ENCODE measurements at places on chromosomes 5 and 9.

DNA sequence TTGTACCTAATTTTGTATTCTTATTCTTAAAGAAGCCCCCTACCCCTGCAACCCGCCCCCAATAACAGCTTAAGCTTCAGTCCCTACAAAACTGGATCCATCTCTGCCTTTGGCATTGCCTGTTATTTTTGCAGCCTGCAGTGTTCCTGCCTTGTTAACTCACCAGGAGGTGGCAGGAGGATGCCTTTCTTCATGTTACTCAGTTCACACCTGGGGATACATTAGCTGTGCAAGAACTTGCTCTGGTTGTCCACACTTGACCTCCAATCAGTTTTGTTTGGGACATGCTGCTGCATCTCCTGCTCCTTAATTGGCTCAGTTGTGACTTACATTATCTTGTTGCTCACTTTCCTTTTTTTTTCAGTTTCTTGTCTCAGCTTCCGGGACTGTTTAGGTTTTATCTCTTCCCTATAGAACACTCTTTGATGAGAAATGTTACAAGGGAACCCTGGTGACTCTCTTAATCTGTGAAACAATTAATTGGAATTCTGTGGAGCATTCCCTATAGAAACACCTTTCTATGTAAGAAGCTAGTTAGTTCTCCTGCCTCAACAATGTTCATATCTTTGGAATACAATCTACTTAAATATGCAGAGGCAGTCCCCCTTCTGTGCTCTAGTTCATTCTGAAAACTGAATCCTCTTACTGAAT lies 467.7 kb upstream of the ACO1 start:
- DNase-seq = no peak

DNA sequence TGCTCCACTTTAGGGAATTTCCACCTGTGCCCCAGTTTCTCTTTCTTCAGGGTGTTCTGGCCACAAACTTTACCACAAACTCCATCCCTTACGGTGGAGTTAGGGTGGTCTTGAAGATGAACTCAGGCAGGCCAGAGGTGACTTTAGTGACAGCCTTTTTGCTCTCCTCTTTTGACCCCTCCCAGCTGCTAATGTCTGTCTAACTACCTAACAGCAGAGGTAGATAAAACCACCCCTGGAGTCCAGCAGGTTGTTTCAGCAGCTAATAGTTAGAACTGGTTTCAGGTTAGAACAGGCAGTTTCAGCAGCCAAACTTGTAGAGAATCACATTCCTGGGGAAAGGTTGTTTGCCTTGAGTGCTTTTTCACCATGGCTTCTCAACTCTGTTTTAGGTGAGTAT lies 971.3 kb upstream of the CDH18 start:
- no peak for DNase-seq

GRCh38 chr5:77210964-77211690 lies 647 bp downstream of the PDE8B start:
- DNase-seq = no peak

DNA sequence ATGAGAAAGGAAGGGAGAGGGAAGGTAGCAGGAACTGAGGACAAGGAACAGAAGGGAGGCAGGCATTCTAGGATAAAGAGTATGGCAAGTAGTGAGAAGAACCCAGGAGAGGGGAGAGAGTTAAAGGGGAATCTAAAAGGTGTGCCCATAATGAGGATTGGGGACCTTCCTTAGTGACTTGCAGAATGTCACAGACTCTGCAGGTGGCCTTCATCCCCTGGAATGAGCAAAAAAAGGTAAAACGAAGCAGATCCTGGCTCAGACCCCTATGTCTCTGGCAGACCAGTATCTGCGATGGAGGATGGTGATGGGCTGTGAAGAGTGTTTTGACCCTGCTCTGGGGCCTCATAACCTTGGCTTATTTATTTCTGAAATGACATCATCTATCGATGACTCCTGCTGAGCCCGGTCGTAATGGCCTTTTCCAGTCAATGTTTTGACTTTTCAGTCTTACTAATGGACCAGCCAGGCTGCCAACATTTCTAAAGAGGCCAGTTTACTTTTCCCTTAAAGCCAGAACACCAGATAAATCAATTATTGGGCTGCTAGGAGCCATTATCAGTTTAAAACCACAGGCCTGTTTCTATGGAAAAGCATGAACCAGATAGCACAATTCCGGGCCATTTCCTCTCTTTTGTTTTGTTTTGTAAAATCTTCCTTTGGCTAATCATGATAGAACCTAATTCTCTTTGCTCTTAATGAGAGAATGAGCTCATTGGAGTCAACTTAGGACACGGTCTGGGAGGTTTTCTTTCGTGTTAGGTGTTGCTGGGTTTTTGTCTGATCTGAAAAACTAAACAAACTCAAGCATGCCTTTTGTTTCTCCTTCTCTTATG lies 3.1 kb downstream of the TMOD1 start:
- no peak for DNase-seq

GRCh38 chr9:134622896-134623257 lies 18.7 kb upstream of the COL5A1 start:
- no peak for DNase-seq

GRCh38 chr9:75071530-75072122 lies 16.3 kb downstream of the NMRK1 start:
- DNase-seq = peak; percentile 76

DNA sequence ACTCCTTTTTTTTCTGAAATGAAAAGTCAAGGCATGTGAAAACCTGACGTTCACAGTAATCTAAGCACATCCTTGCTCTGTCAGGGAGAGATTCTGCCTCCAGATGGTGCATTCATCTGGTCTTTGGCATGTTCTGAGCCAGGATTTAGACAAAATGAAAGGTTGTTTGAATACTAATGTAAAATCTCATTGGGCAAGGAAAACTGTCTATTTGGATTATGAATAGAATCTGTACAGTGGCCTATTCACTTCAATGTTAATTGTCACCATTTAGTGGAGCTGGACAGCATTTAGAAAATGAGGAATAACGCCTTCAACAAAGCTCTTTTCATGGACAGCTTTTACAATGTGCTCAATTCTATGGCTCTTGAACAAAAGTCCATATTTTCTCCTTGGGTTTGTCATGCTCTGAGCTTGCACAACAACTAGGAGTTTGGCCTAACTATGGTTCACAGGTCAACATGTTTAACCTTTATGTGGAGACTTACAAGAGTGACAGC lies 28.9 kb downstream of the ARHGEF28 start:
- no peak for DNase-seq

DNA sequence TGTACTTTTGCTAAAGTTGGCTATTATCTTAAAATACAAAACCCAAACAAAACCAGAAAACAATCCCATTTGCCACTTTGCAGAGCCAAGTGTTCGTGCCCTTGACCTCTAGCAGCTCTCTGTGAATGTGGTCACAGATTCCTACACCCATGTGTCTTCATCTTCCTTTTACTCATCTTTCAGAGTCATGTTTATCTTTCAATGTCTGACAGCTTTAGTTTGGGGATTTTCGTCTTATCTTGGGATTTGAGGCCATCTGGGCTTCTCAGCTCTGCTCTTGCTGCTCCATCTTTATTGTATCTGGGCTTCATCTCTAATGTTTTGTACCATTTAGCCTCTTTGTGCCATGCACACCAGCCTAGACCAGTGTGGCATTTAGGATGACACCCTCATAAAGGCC lies 81.0 kb downstream of the DAPK1 start:
- DNase-seq = no peak

DNA sequence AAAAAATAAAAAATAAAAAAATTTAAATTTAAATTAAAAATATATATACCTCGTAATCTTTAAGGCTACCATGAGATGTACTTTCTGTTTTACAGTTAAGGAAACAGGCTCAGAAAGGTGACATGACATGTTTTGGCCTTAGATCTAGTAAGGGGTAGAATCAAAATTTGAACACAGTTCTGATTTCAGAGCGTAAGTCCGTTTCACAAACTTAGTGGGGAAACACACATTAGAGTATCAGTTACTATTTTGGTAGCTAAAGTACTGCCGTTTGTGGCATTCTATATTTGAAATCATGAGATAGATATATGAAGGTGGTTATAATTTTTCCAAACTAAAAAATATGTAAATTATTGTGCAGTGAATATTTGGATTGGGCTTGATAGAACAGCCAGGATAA lies 186.2 kb downstream of the DENND1A start:
- DNase-seq = no peak

GRCh38 chr9:109251080-109251775 lies 69.6 kb downstream of the EPB41L4B start:
- peak; percentile 66 for DNase-seq

GRCh38 chr9:109779711-109780452 lies at the start of gene PALM2AKAP2:
PALM2AKAP2 (plus strand) TSS chr9:109780198; CDS start chr9:109780489, 291 bp downstream.
- DNase-seq = no peak

GRCh38 chr5:33370466-33370859 lies 70.3 kb upstream of the TARS1 start:
- no peak for DNase-seq

DNA sequence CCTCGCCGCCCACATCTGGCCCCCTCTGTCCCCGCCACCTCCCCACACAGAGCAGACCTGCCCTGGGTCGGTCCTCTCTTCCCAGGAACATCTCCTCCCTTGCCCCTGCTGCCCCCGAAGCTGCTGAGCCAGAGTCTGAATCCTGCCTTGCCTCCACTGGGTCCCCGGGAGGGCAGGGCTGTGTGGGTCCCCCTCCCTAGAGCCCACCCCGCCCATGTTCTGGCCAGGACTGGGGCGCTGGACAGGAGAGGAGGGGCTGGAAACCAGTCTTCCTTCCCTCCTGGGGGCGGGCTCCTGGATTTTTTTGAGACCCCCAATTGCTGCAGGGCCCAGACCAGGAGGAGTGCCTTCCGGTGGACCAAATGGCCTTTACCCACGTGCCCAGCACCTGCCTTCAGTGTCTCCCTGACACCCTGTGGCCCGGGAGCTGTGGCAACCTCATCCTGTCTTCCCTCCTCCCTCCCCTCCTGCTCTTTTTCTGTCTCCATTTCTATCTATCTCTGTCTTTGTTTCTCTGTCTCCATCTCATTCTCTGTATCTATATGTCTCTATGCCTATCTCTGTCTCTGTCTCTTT lies 12.1 kb downstream of the MRPL36 start:
- no peak for DNase-seq

- peak; percentile 31 for DNase-seq
These were observed 807.0 kb downstream of the TLE4 start for GRCh38 chr9:80378669-80379293.

DNA sequence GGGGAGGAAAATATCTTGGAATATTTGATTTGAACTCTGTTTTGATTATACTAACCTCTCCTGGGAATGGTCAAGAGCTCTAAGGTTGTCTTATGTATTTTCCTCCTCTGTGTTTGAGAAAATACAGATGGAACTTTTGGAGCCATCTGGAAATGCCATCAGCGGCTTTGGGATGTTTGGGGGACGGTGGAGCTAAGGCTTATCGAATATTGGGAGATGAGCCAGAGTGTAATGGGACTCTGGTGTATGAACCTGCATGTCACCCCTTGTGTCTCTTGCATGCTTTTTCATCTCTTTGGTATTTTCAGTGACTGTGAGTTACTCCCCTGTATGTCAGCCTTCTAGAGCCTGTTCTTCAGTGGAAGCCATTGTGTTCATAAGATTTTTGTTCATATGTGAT lies 180.0 kb upstream of the OTULINL start:
- DNase-seq = no peak

DNA sequence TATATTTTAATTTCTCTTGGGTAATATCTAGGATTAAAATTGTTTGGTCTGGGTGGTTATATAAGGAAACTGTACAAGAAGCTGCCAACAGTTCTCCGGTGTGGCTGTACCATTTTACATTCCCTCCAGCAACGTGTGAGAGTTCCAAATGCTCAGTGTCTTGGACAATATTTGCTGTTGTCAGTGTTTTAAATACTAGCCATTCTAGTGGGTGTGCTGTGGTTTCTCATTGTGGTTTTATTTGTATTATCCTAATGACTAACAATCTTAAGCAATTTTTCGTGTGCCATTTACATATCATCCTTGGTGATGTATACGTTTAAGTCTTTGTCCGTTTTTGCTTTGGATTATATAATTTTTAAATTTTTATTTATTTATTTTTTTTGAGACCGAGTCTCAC lies 34.0 kb downstream of the TNFSF15 start:
- no peak for DNase-seq

- DNase-seq = no peak
These were observed 170.5 kb downstream of the RGS3 start for GRCh38 chr9:113633782-113634595.

- DNase-seq = no peak
These were observed 30.8 kb upstream of the ACOT12 start for GRCh38 chr5:81424728-81425127.

DNA sequence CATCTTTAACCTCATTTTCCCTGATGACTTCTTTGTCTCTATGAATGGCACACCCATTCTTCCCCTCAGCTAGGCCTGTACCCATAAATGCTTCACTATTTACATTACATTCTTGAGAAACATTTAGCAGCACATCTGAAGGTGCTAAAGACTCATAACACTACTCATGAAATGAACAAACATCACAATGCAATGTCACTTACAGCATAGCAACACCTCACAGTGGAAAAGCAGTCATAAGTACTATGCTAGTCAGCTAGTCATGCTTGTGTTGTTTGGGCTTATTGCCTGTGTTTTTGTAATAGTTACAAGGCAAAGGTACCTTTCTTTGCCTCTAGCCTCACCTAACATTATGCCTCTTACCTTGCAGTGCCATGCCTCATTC lies 228.9 kb downstream of the KIAA0825 start:
- no peak for DNase-seq

GRCh38 chr9:112856200-112856599 lies 34.5 kb downstream of the SLC46A2 start:
- no peak for DNase-seq

- no peak for DNase-seq
These were observed 343.7 kb downstream of the SPOCK1 start for GRCh38 chr5:137155261-137156000.

- no peak for DNase-seq
These were observed 124.7 kb downstream of the TMC1 start for GRCh38 chr9:72646061-72646460.

DNA sequence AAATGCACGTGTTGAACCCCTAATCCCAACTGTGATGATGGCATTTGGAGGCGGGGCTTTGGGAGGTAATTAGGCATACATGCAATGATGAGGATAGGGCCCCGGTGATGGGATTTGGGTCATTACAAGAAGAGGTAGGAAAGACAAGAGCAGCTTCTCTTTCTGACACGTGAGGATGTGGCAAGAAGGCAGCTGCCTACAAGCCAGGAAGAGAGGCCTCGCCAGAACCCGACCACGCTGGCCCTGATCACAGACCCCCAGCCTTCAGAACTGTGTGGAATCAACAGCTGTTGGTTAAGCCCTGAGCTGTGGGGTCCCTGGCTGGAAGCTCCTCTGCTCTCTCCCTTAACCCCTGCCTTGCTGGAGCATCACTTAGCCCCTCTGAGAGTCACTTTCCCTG lies 57.5 kb downstream of the COL23A1 start:
- DNase-seq = no peak

GRCh38 chr5:35859101-35859661 lies 2.5 kb downstream of the IL7R start:
- no peak for DNase-seq

- no peak for DNase-seq
These were observed 28.3 kb downstream of the CCDC69 start for GRCh38 chr5:151195622-151196021.

DNA sequence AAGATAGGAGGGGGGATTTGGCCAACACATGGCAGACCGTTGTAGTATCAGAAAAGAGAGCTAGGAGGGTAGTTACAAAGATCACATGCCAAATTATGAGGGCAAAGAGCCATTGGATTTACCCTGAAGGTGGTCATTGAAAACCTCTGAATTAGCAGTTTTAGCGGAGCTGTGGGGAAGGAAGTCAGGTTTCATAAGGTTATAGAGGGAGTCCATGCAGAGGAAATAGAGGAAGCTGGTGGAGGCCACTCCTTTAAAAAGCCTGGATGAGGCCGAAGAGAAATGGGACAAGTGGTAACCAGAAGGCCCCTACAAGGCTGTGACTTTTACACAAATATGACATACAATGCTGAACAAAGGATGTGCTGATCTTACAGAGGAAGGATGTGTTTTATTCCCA lies 13.2 kb downstream of the DOCK8 start:
- DNase-seq = no peak

- DNase-seq = no peak
These were observed 31.7 kb upstream of the ZBTB43 start for GRCh38 chr9:126773004-126773607.

Measured in epithelial cell of prostate (primary cell).